ENCODE measurements at places on chromosomes 7 and 10. TPM values are rescaled to one million over a fixed set of nuclear protein-coding genes. Genes with fewer than 3 reads are reported as not detected.

DNA sequence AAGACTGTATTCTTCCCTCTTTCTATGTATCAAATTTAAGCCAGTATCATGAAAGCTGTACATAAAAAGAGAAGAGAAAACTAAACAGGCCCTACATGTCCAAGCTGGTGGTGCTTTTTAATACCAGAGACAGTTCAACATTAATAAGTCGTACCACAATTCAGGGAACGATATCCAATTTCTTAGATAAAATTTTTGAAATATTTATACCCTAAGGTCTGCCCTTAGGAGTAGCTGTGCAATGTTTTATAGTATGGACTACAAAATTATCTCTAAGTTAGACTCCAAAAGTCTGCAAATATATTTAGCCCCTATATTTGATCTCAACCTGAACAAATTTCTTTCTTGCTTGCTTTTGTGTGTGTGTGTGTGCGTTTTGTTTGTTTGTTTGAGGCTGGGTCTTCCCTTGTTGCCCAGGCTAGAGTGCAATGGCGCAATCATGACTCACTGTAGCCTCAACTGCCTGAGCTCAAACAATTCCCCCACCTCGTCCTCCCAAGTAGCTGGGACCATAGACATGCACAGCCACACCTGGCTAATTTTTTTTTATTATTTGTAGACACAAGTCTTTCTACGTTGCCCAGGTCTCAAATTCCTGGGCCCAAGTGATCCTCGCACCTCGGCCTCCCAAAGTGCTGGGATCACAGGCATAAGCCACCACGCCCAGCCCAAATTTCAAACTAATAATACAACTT, 13.2 kb downstream of the ARHGAP19 start:
- no peak for DNase-seq

- no peak for DNase-seq
Observed at GRCh38 chr7:665736-666453, 60.6 kb upstream of the DNAAF5 start.

DNA sequence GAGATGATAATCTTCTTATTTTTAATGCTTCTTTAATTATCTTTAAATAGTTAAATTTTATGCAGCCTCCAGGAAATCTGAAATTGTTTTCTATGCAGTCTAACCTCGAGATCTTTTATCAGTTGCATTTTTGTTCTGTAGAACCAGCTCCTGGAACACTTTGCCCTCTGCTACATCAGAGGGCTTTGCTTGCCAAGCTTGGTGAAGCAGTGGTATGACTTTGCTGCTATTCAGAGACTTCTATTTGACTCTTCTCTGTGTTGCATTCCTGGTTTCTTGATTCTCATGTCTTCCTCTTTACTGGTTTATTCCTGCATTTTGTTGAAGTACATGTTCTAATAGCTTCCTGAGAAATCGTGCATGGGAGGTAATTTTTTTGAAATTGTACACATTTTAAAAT, 163.7 kb upstream of the TMEM229A start:
- no peak for DNase-seq

DNA sequence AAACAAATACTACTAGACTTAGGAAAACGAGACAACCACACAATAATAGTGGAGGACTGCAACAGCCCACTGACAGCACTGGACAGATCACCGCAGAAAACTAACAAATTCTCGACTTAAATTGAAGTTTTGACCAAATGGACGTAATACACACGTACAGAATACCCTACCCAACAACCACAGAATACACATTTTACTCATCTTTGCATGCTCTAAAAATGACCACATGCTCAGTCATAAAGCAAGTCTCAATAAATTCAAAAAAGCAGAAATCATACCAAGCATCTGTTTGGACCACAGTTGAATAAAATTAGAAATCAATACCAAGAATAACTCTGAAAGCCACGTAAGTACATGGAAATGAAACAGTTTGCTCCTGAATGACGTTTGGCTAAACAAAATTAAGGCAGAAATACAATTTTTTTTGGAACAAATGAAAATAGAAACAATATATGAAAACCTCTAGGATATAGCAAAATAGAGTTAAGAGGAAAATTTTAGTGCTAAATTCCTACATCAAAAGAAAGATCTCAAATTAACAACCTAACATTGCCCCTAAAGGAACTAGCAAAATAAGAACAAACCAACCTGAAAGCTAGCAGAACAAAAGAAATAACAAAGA, 30.6 kb downstream of the MAPK8 start:
- no peak for DNase-seq

DNA sequence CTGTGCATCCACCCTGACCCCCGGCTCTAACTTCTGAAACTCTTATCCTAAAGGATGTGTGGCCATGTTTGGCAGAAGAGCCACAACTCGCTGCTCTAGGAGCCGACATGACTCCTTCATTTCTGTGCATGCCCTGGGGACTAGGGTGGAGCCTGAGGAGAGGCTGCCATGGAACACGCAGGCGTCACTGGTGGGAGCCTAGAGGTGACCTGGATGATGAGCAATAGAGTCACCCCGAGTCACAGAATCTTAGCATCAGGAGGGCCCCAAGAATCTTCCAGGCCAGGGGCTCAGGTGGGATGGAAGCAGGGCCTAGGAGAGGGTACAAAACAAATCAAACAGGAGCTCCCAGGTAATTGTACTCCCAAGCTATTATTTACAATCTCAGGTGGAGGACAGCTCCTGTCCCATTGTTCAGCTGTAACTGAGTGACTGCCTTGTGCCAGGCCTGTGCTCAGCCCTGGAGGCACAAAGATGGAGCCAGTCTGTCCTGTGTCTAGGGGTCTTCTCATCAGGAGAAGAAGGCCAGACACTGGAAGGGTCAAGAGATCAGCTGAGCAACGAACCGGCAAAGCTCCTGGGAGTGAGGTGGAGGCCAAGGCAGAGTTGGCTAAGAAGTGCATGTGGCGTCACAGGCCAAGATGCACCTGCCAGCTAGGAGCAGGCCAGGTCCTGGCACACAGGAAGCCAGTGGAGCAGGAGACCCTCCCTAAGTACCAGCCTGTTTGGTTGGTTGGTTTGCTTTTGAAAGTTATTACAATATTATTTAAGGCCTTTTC, 5.8 kb upstream of the ZNF22 start:
- DNase-seq: peak; percentile 70

DNA sequence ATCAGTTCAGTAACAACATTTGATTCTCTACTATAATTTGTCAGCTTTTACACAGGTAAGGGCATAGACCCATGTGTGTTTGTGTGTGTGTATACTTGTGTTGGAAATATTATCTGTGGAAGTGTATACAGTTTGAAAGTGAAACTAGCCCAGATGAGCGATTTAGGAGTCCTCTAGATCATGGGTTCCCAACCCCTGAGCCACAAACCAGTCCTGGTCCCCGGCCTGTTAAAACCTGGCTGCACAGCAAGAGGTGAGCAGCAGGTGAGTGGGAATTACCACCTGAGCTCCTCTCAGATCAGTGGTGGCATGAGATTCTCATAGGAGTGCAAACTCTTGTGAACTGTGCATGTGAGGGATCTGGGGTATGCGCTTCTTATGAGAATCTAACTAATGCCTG, 1221.5 kb upstream of the SORCS1 start:
- DNase-seq: no peak

GRCh38 chr10:119206603-119207365, 587 bp upstream of the GRK5 start:
- peak; percentile 93 for DNase-seq

IFIT1B gene
- not detected for total RNA-seq

DNA sequence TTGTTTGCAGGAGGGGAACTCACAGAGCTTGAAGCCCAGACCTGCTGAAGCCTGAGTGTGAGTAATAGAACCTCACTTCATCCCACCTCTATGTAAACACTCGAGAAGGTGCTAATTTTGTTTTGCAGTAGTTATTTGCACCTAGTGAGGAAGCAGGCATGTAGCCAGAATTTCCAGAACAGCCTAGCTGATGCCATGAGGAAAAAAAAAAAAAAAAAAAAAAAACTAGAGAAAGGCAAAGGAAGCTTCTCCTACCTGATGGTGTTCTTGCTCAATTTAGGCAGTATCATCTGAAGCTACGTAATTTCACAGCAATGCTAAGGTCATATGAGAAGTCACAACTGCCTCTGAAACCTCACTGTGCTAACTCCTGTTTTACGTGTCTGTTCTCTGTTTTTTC, 13.6 kb upstream of the GPR37 start:
- no peak for DNase-seq

- no peak for DNase-seq
Observed at GRCh38 chr10:72274213-72274729, 547 bp downstream of the DDIT4 start.

GRCh38 chr10:34918776-34919315, 103.8 kb upstream of the PARD3 start:
- DNase-seq: no peak

DNA sequence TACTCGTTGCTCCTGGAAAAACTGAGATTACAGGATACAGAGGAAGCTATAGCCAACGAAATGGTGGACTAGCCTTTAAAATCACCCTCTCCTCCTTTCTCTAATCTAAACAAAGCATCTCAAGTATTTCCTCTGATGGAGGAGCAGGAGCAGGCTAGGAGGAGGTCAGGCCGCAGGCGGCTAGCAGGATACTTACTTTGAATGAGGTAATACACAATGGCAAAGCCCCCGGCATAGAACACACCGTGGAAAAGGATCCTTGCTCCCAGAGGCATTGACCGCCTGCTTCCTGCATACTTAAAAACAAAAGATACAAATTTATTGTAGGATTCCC, 64.4 kb downstream of the STK17A start:
- no peak for DNase-seq

CYP26A1 gene
- not detected for total RNA-seq

- no peak for DNase-seq
Observed at GRCh38 chr10:42937048-42937447, 139.8 kb upstream of the RET start.

- no peak for DNase-seq
Observed at GRCh38 chr10:77006836-77007511, 630.6 kb downstream of the KCNMA1 start.

DNA sequence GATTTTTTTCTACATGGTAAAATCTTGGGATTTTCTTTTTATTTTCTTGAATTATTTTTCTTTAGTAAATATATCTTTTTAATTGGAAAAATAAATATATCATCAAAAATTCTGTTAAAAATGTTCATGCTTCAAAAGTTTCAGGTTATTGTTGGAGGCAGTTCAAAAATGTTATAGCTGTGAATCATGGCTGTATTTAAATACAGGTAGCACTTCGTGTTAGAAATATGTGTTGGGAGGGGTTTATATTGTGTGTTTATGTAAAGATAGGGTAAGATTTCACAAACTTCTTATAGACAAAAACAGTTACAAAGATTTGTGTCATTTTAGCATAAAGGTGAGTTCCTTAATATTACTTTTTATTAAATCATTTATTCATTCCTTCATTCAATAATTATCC, 60.4 kb downstream of the HDAC9 start:
- no peak for DNase-seq

HOXA11 gene
- 9.8 TPM for total RNA-seq

DNA sequence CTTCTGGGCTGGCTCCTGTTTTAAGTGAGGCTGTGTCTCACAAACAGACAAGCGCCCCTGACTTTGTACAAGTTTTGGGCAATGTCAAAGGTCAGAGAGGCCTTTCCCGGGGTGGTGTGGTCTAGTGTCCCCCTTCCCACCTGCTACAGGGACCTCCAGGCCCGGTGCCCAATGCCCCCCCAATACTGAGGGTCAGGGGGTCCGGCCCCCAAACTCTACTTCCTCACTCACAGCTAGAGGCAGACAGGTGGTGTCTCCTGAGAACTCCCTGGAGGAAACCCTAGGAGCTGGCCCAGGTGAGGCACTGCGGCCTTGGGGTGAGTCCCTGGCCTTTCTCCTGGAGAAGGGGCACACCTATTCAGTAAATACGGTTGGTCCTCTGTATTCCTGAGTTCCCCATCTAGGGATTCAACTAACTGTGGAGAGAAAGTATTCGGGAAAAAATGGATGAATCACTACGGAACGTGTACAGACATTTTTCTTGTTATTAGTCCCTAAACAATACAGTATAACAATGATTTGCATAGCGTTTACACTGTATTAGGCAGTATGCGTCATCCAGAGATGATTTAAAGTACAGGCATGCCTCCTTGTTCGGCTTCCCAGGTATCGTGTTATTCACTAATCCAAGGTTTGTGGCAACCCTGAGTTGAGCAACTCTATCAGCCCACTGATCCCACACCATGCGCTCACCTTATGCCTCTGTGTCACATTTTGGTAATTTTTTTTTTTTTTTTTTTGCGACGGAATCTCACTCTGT, 308.1 kb downstream of the WDR37 start:
- DNase-seq: peak; percentile 81

TMEM176B gene
- 60.6 TPM for total RNA-seq

DNA sequence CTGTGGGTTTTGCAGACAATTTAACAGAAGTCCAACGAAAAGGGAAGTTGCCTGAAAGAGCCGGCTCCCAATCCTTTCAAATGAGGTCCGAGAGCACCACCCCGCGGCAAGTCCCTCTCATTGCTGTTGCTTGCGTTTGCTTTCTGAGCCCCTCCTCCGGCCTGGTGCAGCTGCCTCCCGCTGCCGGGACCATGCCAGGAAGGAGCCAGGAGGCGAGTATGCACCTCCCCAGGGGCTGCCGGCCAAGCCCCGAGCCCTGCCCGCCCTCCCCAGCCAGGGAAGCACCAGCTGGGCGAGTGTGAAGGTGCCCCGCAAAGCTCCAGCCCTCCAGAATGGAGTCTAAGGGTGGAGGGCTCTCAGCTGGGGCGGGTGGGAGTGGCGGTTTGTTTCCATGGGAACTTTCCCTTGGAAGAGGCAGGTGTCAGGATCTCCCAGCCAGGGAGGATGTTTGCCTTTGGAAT, 25.8 kb upstream of the PPP2R2D start:
- DNase-seq: no peak

ZNF316 gene
- total RNA-seq: 25.5 TPM

- no peak for DNase-seq
Observed at GRCh38 chr10:133309720-133310398, 1.1 kb downstream of the ZNF511 start.

GRCh38 chr7:42102301-42102700, 134.7 kb downstream of the GLI3 start:
- DNase-seq: no peak

DNA sequence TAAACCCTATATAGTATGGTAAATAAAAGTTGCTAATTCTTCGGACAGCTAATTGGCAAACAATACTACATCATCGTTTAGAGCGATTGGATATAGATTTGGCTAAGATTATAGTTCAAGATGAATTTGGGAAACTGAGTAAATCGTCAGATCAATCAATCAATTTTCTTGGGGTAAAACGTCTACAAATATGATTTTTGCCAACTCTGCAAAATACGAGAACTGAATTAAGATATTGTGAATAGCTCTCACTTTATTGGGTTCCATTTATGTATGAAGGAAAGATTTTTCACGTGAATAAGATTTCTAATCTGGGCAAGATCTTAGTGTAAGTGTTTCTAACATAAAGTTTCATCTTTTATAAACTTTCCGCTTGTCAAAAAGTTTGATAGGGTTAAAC, 132.9 kb upstream of the AGR3 start:
- DNase-seq: no peak

LIPK gene
- total RNA-seq: not detected

GRCh38 chr7:68279827-68280400, 1283.3 kb downstream of the TYW1 start:
- no peak for DNase-seq
